Amniotic epithelial cell (primary cell): ENCODE measurements at places on chromosomes 3 and 15.

- DNase-seq = no peak
These were observed 90.6 kb downstream of the MYO5A start for GRCh38 chr15:52438047-52438446.

- no peak for DNase-seq
These were observed 980 bp downstream of the DALRD3 start for GRCh38 chr3:49017229-49017970.

DNA sequence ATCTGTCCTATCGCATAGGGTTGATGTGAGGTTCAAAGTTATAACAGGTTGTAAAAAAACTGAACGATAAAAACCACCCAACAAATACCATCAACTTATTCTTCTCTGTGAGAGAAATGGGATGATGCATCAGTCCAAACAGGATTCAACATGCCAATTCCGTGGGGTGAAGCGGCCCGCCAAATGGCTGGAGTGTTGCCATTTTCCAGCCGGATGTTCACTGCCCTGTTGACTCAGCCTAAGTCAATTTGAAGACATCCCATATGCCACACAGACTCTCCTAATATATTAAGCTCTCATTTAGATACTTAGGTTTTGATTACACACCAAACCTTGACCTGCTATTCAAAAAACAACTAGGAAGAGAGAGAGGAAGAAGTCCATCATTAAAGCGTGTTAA is 311.1 kb downstream of the VPS13C start:
- no peak for DNase-seq

- DNase-seq = peak; percentile 51
These were observed 11.4 kb upstream of the RAB8B start for GRCh38 chr15:63178034-63178433.

DNA sequence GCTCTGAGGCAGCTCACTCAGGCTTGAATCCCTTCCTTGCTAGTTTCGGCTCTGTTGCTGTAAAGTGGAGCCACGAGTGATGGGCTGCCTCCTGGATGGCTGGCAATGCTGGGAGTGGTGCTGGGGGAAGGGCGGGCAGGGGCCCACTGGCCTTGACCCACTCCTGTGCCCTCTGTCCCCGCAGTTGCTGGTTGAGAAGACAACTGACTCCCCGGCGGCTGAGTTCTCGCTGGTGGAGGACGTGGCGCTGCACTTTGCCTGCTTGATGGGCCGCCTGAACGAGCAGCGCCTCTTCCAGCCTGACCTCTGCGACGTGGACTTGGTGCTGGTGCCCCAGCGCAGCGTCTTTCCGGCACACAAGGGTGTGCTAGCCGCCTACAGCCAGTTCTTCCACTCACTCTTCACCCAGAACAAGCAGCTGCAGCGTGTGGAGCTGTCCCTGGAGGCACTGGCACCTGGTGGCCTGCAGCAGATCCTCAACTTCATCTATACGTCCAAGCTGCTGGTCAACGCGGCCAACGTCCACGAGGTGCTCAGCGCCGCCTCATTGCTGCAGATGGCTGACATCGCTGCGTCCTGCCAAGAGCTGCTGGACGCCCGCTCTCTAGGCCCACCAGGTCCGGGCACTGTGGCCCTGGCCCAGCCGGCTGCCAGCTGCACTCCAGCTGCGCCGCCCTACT is 4.7 kb downstream of the ZBTB47 start:
- no peak for DNase-seq

- DNase-seq = peak; percentile 60
These were observed 164.8 kb upstream of the CDIN1 start for GRCh38 chr15:36414670-36415069.

DNA sequence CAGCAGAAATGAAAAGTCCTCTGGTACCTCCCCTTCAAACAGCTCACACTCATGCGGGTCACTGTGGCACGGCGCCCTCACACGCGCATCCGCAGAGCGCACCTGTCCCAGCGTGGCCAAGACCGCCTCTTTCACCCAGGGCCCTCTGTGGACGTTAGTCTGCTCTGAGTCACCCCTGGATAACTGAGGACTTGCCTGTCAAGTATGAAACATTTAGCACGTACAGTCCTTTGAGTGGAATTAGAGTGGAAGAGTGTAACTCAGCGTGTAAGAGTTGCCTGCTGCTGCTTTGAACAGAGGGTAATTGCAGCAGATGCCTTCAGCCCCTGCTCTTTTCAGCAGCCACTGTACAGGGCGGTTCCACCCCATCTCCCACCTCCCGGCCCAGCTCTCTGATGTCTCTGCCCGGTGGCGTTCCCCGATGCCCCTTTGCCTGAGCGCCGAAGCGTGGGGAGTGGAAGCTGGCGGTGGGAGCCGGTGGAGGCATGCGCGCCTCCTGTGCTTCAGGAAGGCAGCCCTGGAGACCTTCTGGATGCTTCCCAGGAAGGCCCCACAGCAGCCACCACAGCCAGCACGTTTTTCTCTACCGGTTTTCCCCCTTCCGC is 23.0 kb downstream of the CPN2 start:
- DNase-seq = peak; percentile 80

- peak; percentile 32 for DNase-seq
These were observed 375.3 kb downstream of the PLOD2 start for GRCh38 chr3:145785668-145786067.

DNA sequence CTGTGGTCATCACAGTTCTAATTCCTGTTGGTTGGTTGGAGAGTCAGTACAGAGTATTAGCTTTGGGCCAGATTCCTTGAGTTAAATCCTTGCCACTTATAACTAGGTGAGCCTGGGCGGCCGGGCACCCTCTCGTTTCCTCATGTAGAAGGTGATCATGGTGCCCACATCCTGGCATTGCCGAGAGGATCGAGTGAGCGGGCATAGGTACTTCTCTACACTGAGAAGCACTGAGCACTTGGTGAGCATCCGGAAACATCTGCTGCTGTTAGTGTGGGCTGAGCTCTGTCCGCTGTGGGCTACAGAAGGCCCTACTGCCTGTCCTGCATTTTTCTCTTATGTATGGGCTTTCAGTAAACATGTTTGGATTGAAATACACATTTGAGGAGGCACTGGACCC is 96.2 kb downstream of the CACNA1D start:
- DNase-seq = no peak

- no peak for DNase-seq
These were observed 58.8 kb downstream of the NCEH1 start for GRCh38 chr3:172651936-172652625.
